Amygdala (tissue), 56 donors: ENCODE measurements at places on chromosomes 12 and 14.

DNA sequence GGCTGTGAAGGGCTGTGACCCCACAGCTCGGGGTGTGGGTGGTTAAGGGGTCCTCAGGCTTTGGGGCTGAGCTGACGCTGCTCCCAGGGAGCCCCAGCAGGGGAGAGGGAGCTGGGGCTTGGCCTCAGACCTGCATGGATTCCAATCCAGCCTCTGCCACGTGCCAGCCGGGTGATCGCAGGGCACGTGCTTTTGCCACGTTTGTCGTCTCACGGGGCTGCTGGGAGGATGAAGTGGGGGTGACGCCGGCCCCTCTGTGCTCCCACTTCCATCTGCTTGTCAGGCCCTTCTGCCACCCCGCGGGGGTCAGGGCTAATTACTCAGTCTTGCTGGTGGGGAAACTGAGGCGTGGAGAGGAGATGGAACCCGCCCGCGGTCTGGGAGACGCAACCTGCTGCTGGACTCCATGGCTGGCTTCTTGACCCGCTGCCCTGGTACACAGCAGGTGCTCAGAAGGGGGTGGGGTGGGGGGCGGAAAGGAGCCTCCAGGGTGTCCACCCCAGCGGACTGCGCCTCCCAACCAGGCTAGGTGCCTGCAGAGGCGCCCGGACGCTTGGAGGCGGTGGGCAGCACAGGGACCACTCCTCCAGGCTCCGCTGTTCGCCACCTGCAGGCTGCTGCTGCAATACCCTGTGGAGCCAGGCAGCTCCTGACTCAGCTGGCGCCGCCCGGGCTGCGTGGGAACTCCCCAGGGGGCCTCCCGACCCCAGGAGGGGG lies 36.4 kb upstream of the PRIMA1 start:
- no peak for DNase-seq

DNA sequence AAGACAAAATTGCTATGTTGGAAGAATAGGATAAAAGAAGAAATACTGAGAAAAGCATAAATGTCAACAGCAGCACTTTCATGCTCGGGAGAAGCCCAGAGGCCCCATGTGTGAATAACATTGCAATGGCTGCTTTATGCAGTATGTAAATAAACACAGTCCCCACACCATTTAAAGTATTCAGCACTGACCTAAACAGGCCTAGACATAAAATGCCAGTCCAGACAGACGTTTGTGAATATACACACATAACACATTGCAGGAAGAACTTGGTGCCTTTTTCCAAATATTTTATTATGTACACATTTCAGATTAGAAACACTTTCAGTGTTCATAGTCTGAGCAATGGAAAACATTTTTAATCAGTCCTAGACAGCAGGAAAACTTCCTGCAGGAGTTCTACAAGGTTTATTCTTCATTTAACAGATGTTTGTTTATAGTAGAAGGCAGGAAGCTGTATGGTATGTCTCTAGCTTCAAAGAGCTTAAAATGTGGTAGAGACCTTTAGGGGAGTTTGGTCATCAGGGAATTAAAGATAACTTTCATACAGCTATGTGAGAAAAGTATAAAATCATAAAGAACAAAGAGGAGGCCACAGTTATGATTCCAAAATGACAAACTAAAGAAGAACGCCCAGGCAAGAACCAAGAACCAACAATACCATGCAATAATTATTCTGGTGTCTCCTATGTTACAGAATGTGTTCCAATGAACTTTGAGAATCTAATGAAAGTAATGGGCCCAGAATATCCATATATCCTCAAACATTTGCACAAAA lies 30.6 kb upstream of the SLC38A2 start:
- DNase-seq: no peak

DNA sequence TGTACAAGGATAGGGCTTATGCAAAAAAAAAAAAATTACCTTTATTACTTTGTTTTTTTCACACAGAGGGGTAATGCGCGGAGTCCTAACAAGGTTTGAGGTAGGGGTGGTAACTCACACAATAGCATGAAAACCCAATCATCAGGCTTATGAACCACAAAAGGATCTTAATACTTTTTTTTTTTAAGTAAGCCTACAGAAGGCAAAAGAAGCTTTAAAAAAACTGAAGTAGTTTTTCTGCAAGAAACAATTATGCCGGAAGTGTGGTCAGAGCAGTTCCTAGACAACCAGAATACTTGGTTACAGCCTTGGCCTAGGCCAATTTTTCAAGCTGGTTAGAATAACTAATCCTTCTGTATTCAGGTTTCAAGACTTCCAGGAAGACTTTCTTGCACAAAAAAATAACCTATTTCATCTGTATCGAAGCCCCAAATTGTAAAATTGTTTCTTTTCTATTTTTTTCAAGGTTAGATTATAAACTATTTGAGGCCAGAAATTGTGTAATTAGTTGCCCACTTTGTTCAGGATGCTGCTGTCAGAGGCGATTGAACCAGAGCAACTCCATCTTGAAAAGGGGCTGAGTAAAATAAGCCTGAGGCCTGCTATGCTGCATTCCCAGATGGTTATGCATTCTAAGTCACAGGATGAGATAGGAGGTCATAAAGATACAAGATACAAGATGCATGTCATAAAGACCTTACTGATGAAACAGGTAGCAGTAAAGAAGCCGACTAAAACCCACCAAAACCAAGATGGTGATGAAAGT lies 1.8 kb upstream of the GNS start:
- DNase-seq: no peak

- DNase-seq: no peak
These were observed 6.0 kb upstream of the SHMT2 start for GRCh38 chr12:57223191-57224165.

DNA sequence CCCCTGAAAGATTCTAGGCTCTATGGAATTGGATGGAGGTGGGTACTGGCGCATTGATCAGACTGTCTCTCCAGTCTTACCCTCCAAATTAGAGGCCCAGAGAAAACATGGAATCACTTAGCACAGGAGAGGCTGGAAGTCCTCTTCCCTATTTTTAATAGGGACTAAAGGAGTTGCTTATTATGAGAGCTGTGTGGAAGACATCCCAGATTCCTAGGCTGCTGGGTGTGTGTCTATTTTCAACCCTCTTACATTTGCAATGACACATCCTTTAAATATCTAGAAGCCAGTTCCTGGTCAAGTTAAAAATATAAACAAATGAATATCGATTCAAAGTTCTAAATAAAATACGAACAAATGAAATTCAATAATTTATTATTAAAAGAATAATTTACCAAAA lies 58.3 kb upstream of the ARID2 start:
- no peak for DNase-seq

DNA sequence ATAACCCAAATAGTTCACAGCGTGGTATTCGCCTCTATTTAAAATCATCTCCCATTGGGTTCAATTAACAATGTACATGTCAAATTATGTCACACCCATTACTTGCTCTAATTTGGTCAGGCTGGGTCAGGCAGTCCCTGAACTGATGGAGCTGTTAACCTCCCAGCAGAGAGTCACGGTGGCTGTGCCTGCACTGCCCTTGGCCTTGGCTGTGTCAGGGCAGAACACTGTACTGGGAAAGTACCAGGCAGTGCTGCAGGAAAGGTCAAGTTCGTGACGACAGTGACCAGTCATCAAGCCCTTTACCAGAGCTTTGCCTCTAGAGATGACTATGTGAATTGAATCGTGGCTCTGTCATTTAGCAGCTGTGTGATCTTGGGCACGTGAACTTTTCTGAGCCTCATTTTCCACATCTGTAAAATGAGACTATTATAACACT lies 100.0 kb downstream of the ARF6 start:
- DNase-seq: no peak

DNA sequence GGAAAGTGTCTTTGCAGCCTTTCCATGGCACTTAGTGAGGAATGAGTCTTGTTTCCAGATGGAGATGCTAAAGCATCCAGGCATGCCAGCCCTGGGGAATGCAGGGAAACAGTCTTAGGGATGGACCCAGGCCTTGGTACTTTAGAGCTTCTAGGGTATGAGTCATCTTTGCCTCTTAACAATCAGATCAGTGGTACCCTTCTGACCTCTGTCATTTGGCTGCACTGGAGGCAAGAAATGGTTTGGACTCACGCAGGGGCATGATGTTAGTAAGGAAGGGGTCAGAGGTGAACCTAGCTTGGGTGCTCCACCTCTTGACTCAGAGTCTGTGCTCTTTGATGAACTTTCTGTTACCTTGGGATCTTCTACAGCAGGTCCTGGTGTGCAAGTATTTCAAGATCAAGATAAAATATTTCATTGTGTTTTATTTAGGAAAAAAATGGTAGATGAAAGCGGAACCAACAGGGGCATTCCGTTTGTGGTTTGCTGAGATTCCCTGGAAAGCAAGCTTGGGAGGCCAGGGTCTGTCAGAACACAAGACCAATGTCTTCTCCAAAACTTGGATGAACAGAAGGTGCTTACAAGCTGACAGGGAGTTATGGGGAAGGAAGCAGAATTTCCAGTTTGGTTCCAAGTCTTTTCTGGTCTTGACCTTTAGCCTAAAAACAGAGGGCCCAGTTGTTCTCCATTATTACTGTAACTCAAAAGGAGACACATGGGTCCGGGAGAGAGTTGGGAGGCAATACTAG lies 216.2 kb downstream of the ZFP36L1 start:
- DNase-seq: no peak

DNA sequence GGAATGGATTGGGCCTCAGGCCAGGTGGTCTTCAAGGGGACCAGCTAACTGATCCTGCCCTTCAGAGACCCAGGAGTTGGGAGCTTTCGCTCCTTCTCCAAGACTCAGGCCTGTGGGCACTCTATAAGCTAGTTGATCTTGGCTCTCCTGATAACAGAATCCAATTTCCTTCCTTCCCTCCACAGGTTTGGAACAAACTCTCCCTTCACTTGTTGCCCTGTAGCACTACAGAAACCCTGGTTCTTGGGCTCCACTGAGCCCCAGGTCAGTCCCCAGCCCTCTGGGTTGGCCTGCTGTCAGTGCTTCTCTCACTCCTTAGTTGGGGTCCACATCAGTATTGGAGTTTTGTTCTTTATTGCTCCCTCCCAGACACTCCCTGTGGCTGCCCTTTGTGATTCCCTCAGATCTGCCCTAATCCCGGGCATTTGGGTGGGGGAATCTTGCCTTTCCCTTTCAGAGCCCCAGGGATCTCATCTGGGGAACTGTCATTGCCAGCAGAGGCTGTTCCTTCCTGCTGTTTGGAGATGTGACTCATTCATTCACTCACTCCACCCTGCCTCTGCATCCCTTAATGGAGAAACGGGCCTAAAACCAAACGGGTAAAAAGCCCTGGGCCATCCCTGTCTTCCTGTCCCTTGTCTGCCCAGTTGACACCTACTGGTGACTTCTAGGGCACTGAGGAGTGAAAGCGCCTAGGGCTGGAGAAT lies 4.4 kb upstream of the GPD1 start:
- no peak for DNase-seq
